Mesothelial cell of epicardium (in vitro differentiated cells): ENCODE measurements at places on chromosomes 6 and 20. TPM values are rescaled to one million over a fixed set of nuclear protein-coding genes. Genes with fewer than 3 reads are reported as not detected.

DNA sequence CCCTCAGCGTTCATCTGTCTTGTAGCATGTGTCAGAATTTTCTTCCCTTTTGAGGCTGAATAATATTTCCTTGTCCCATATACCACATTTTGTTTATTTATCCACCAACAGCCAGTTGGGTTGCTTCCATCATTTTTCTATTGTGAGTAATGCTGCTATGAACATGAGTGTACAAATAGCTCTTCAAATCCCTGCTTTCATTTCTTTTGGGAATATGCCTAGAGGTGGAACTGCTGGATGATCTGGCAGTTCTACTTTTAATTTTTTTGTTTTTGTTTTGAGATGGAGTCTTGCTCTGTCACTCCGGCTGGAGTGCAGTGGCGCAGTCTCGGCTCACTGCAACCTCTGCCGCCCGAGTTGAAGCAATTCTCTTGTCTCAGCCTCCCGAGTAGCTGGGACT is 64.7 kb downstream of the SASH1 start:
- DNase-seq: no peak

- no peak for DNase-seq
Measured at GRCh38 chr6:137514418-137514817, 20.2 kb upstream of the OLIG3 start.

DNA sequence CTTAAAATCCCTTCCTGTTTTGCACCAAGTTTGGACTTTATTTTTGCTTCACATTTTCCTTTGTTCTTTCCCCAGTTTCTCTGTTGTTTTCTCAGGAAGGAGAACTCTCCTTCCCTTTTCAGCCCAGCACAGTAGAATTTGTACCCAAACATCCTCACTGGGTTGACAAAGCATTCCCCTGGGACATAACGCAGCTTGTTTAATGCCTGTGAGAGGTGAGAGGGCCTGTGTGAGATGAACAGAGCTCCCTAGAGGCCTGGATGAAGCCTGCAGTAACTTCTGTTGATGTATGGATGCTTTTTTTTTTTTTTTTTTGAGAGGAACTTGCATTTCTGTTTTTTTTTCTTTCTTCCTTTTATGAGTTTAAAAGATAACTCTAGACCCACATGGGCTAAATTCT is 104.9 kb upstream of the SLC22A23 start:
- DNase-seq: no peak

GRCh38 chr6:27163834-27164233 is 83.7 kb upstream of the PRSS16 start:
- DNase-seq: no peak

DNA sequence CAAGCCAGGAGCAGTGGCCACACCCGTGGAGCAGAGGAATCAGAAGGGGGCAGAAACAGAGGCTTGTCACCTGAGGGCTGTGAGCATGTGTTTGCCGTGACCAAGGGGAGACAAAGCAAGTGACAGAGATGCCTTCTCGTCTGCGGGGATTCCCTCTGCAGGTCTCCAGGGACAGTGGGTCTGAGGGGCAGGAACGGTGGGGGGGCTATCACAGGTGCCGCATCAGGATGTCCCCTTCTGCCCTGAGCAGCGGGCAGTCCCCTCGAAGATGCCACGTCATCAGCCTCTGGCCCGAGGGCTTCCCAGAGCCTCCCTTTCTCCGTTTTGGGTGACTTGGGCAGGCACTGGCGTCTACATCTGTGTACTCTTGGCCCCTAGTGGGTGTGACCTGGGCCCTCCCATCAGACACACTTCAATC is 338.7 kb downstream of the PREX1 start:
- no peak for DNase-seq

GRCh38 chr6:164151161-164152120 is 736.9 kb downstream of the QKI start:
- no peak for DNase-seq

DNA sequence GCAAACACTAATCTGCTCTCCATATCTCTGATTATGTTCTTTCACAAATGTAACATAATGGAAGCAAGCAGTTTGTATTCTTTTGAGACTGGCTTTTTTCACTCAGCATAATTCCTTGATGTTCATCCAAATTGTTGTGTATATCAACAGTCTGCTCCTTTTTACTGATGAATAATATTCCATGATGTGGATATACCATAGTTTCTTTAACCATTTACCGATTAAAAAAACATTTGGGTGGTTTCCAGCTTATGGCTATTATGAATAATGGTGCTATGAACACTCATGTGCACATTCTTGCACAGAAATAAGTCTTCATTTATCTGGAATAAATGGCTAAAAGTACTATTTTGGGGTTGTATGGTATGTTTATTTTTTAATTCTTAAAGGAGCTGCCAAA is 708.9 kb downstream of the RFPL4B start:
- no peak for DNase-seq

SCUBE3 gene
- total RNA-seq: 51.9 to 54.8 TPM (median 53.2 TPM) in 3 replicates

BPIFB2 gene
- total RNA-seq: not detected in 3 replicates

RHAG gene
- not detected in 3 replicates for total RNA-seq

GINS1 gene
- total RNA-seq: 13.7 to 15.5 TPM (median 13.7 TPM) in 3 replicates

GPR6 gene
- not detected in 3 replicates for total RNA-seq

DOK5 gene
- 3.3 to 3.7 TPM (median 3.7 TPM) in 3 replicates for total RNA-seq

RNF39 gene
- not detected in 3 replicates for total RNA-seq

ERVFRD-1 gene
- 0.20 to 0.25 TPM (median 0.23 TPM) in 3 replicates for total RNA-seq
